Body of pancreas (tissue), 4 donors: ENCODE measurements at places on chromosomes 6 and 20.

DNA sequence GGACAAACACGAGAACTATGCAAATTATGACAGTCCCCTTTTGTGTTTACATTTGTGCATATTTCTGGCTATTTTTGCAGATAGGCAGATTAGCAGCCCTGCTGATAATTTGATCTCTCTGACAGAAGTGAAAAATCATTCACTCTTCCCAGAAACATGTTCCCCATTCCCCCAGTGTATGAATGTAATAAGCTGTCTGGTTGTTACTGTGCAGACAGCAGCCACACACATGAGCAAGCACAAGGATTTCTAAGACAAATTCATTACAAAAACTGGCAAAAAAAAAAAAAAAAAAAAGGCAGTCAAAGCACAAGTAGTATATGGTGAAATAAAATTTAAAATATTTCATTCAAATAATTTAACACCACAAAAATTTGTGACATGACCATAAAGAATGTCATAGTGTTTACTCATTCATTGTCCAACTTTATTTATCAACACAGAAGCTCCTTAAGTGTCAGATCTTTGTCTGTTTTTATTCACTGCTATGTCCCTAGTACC is 95.5 kb upstream of the VGLL2 start:
- DNase-seq: no peak

DNA sequence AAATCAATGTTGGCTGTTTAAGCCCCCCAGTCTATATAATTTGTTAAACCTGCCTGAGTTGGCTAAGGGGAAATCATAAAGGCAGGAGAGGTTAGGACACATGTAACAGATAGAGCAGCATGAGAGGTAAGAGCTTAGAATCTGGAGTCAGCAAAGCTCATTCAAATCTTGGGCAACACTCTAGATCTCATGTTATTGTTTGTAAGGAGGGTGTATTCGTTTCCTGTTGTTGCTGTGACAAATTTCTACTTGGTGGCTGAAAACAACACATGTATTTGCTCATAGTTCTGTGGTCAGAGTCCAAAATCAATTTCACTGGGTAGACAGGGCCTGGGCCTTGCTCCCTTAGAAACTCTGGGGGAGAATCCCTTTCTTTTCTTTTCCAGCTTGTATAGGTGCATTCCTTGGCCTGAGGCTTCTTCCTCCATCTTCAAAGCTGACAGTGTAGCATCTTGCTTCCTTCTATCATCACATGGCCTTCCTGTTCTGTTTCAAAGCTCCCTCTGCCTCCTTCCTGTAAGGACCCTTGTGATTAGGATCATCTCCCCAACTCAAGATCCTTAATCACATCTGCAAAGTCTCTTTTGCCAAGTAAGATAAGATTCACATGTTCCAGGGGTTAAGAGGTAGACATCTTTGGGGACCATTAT is 4.4 kb downstream of the LY86 start:
- DNase-seq: no peak

- DNase-seq: no peak
Observed at GRCh38 chr6:156654919-156655918, 122.0 kb upstream of the ARID1B start.

- no peak for DNase-seq
Observed at GRCh38 chr6:5729080-5729434, 277.7 kb downstream of the NRN1 start.

DNA sequence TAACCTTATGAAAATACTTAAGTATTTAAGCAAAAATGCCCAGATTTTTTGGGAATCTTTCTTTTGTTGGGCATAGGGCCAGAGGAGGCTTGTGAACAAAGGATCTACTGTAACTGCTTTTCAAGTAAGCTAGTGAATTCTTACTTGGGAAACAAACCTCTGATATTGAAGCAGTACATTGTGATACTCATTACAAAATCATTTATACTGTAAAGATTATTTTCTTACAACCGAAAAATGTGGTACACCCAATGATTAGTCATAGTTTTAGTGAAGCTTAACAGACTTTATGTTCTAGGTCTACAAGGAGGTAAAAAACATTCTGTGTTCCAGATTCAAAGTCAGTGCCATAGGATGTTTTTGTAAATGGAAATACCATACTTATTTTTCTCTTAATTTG is 272.9 kb upstream of the KCNQ5 start:
- DNase-seq: no peak

- DNase-seq: no peak
Observed at GRCh38 chr6:140193269-140193668, 818.8 kb upstream of the CITED2 start.

DNA sequence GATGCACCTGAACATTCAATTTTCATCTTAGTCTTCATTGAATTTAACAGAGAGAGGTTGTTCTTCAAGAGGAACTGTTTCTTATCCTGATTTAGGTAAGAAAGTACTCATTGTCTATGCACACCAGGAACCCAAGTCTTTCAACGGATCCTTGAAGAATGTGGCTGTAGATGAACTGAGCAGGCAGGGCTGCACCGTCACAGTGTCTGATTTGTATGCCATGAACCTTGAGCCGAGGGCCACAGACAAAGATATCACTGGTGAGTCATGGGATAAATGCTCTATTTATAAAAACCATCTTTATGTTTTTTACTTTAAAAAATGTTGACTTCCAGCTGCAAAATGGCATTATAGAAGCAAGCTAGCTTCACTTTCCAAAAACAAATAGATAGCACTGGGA is 10.2 kb downstream of the NQO2 start:
- DNase-seq: no peak

DNA sequence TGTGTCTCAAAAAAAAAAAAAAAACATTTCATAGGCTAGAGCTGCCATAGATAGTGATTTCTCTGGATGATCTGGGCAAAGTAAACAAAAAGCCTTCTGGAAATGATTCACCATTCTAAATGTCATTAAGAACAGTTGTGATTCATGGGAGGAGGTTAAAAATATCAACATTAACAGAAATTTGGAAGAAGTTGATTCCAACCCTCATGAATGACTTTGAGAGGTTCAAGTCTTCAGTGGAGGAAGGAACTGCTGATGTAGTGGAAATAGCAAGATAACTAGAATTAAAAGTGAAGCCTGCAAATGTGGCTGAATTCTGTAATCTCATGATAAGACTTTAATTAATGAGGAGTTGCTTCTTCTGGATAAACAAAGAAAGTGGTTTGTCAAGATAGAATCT is 26.8 kb upstream of the MMP24 start:
- DNase-seq: no peak

DNA sequence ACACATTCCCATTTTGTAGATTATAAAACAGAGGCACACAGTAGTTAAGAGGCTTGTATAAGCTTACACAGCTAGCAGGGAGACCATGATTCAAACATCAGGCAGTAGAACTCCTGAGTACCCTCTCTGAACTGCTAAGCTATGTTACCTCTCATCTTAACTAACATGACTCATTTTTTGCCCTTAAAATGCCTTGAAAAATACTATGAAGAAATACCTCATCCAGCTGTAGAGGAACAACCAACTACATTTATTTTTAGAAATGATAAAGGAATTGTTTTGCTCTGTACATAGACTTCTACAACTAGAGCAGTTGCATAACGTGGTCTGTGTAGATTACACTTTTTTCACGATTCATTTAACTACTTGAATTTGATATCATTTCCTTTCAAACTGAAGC is 102.1 kb downstream of the FLRT3 start:
- no peak for DNase-seq

DNA sequence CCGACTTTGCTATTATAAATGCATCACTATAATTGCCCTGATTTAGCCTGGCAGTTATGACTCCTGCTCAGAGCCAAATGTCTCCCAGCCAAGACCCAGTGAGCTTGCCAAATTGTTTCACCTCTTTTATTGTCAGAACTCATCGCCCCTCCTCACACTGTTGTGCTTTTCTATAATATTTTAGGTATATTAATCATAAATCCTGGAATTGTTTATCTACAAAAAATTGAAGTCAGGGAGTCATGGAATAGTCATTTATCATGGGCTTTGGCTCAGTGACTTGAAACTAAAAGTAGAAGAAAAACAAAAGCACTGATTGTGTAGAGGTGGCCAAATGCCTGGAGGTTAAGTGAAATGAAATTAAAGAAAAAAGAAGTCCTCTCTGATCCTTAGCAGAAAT is 85.6 kb downstream of the PFDN4 start:
- DNase-seq: peak; percentile 41

DNA sequence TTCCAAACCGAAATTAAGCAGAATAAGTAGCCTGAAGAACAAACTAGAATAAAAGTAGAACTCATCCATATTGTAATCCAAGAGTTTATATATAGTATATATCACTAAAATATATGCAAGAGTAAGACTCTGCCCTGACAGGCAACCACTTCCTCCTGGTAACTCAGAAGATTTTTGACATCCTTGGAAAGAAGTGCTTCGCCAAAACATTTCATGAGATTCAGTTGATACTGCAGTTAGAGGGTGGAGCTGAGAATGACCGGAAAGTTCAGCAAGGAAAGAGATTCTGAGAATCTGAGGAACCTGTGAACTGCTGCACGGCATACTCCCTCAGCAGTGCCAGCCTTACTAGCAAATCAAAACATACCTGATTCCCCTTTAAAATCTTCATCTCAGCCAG is 79.6 kb downstream of the CDK19 start:
- DNase-seq: no peak

GRCh38 chr20:45229264-45230056 is 8.3 kb downstream of the SEMG2 start:
- peak; percentile 49 for DNase-seq

- DNase-seq: no peak
Observed at GRCh38 chr6:47372318-47372717, 62.6 kb upstream of the TNFRSF21 start.

DNA sequence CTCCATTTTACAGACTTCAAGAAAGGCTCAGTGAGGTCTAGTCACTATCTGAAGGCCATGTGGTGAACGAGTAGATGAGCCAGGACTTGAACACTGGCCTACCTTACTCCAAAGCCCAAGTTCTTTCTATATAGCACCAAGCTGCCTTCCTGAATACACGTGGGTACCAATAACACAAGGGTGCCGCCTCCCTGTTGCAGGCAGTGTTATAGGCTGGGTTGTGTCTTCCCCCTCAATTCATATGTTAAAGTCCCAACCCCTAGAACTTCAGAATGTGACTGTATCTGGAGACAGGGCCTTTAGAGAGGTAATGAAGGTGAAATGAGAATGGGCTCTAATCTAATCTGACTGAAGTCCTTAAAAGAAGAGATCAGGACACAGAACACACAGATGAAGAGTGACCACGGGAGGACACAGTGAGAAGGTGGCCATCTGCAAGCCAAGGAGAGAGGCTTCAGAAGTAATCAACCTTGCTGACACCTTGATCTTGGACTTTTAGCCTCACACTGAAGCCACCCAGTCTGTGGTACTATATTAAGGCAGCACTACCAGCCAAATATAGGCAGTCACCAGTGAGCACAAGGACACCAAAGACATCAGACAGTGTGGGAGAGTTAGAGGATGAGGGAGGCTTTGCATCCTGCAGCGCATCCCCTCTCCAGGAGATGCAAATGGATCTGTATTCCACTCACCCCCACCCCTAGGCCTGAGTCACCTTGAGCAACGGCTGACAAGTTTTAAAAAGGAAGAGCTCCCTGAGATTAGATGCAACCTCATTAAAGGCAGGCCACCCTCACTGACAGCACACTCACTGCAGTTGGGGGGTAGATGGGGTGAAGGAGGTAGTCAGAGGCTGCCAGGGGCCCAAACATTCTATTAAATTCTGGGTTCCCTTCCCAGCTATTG is 40.9 kb upstream of the LYRM2 start:
- no peak for DNase-seq

GRCh38 chr6:35258858-35259193 is 709 bp upstream of the ZNF76 start:
- no peak for DNase-seq

DNA sequence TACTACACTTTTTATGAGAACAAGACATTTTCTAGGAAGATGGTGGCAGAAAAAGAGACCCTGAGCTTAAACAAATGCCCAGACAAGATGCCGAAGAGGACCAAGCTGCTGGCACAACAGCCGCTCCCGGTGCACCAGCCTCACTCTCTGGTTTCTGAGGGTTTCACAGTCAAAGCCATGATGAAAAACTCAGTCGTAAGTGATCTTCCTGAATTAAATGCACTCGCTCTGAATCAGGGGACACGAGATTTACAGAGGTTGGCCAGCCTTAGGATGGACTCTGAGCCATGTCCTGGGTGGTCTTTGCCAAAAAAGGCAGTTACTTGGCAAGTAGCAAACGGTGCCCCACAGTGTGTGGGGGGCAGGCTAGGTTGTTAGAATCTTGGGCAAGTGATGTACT is 423 bp downstream of the PACRG start:
- DNase-seq: no peak

DNA sequence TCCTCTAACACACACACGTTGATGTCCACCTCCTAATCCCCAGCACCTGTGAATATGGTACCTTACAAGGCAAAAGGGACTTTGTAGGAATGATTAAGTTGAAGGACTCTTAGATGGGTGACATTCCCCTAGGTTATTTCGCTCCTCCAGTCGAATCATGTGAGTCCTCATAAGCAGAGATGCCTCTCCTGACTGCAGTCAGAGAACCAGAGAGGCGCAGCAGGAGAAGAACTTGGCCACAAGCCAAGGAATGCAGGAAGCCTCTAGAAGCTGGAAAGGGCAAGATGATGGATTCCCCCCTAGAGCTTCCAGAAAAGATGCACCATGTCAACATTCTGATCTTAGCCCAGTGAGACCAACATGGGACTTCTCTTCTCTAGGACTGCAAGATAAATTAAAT is 133.1 kb upstream of the PTPRT start:
- DNase-seq: no peak

DNA sequence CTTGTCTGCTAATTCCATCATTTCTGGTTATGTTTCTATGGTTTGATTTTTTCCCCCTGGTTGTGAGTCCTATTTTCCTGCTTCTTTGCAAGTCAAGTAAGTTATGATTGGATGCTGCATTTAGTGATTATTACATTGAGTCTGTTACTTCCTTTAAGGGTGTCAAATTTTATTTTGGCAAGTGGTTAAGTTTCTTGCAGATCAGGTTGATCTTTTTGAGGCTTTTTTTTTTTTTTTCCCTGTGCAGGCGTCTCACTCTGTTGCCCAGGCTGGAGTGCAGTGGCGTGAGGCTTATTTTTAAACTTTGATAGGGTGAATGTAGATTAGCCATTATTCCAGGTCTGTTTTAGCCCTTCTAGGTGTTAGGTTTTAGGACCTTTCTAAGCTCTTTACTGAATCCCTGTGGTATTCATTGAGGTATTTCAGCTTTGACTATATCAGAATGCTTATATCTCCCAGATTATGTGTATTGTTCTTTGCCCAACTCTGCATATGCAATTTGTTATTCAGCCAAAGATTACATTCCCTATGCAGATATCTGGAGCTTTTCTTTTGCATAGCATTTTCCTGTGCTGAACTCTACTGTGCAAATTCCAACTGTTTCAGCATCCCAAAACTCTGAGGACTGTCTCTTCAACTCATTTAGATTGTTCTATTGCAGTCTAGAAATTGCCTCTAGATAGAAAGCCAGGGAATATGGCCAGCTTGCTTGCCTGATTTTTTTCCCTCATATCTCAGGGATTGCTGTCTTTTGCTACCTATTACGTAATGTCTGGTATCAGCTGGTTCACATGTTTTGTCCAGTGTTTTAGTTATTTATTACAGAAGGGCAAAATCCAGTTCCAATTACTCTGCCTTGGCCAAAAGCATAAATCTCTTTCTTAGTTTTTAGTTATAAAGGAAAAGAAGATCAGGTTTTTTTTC is 113.3 kb downstream of the AFG1L start:
- peak; percentile 63 for DNase-seq
